ENCODE measurements at places on chromosomes 16 and 17.

GRCh38 chr16:81848306-81848853 lies 69.3 kb downstream of the PLCG2 start:
- no peak for DNase-seq

GRCh38 chr17:67420994-67421393 lies 43.9 kb downstream of the PITPNC1 start:
- DNase-seq = no peak

- DNase-seq = no peak
These were observed 15.2 kb downstream of the CHRNB1 start for GRCh38 chr17:7459961-7460545.

- no peak for DNase-seq
These were observed 30.8 kb upstream of the RPL38 start for GRCh38 chr17:74172700-74173099.
